ENCODE measurements at places on chromosomes 16 and 17.

- H3K27me3 ChIP-seq = no peaks in the 10 kb centered on the region
- peaks cover 9% of the 10 kb centered on the region for H3K4me1 ChIP-seq
- no peaks in the 10 kb centered on the region for H3K36me3 ChIP-seq
- H3K4me3 ChIP-seq = peak overlapping the region; percentile 20
- peak overlapping the region; percentile 94 for H3K27ac ChIP-seq
- peak; percentile 84 for DNase-seq
These were observed 65.8 kb upstream of the SMIM36 start for GRCh38 chr17:55576996-55577586.

- no peak overlapping the region for H3K4me3 ChIP-seq
- DNase-seq = no peak
- H3K27me3 ChIP-seq = peaks cover 86% of the 10 kb centered on the region
- no peak overlapping the region for H3K27ac ChIP-seq
- no peaks in the 10 kb centered on the region for H3K36me3 ChIP-seq
These were observed 3.4 kb downstream of the SOX8 start for GRCh38 chr16:984736-985636.

DNA sequence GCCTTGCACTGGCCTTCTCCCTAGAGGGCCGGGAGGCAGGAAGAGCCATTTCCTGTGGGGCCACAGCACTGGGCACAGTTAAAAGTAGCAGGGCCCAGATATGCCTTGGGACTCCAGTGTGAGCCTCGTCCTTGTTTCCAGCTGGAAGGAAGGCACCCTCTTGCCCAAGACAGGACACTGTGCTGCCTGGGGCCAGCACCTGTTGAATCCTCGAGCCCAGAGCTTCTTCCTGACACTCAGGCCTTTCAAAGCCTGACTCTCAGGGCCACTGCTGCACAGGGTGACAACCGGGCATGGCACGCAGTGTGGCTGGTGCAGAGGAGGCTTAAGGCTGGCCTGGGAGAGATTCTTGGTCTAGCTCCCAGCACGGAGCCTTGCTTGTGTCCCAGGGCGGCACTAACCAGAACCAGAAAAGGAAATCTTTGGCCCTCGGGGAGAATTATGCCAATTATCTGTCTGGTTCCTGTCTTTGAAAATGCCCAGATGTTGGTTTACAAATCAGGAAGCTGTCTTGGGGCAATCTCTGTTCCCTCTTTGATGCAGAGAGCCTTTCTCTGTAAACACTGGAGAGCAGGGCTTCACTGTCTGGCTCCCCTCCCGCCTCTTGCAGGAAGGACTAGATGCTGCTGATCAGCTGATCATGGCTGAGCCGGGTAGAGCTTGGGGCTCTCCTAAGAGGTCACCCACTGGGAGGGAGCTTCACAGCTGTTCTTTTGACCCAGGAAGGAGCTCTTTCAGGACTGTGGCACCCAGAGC is 11.1 kb downstream of the LDHD start:
- peak overlapping the region; percentile 84 for H3K27ac ChIP-seq
- peak; percentile 37 for DNase-seq
- H3K27me3 ChIP-seq = no peaks in the 10 kb centered on the region
- H3K36me3 ChIP-seq = no peaks in the 10 kb centered on the region
- no peak overlapping the region for H3K4me3 ChIP-seq
- peaks cover 43% of the 10 kb centered on the region for H3K4me1 ChIP-seq

- no peak for DNase-seq
- H3K27me3 ChIP-seq = no peaks in the 10 kb centered on the region
- no peak overlapping the region for H3K27ac ChIP-seq
- no peaks in the 10 kb centered on the region for H3K4me1 ChIP-seq
These were observed 13.2 kb upstream of the NKD1 start for GRCh38 chr16:50534958-50535357.

DNA sequence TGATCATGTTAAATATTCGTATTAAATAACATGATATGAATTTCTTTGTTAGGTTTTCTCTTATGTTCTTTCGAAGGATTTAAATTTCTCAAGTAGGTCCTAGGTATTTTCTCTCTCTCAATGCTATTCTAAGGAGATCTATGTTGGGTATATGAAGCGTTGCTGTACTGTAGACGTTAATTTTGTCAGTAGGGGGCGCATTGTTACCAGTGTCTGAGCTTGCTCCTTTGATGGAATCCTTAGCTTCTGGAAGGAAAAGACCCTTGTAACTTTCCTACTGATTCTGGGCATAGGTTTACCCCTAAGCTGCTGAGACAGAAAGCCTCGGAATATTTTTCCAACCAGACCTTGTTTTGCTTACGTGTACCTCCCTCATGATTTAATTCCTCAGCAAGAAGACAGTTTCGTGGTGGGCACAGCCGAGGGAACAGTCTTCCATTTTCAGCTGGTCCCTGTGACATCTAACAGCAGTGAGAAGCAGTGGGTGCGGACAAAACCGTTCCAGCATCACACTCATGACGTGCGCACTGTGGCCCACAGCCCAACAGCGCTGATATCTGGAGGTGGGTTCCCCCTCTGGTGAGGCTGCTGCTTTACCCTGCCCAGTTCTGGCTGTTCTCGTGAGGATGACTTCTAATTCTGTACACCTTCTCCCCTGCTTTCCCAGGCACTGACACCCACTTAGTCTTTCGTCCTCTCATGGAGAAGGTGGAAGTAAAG is 17.9 kb downstream of the UTP4 start:
- peak; percentile 81 for DNase-seq
- H3K36me3 ChIP-seq = peaks cover 40% of the 10 kb centered on the region
- H3K27ac ChIP-seq = no peak overlapping the region
- peaks cover 2% of the 10 kb centered on the region for H3K4me1 ChIP-seq
- no peak overlapping the region for H3K4me3 ChIP-seq

DNA sequence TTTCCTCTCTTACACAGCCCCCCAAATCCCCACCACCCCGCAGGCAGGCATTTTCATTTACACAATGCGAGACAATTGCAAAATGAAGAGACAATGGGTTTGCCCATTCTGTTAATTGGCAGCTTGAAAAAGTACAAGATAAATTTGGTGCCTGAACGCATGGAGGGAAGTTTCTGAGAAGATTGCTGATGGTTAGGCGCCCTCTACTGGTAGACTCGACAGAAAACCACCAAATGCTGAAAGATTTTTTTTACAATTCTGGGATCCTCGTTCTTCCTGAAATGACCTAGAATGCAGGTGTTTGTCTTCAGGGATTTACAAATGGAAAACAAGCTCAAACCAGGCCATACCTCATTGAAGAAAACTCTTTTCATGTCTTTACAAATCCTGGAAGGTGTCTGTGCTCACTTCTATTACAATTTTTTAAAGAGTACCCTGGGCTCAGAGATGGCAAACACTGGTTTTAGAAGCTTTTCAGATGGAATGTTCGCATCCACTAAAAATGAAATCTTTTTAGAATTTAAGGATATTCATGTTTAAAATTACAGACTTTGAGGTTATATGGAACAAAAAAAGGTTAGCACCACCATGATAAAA is 338.5 kb downstream of the PMP22 start:
- H3K36me3 ChIP-seq = no peaks in the 10 kb centered on the region
- peak; percentile 74 for DNase-seq
- no peak overlapping the region for H3K27ac ChIP-seq
- no peak overlapping the region for H3K4me3 ChIP-seq

DNA sequence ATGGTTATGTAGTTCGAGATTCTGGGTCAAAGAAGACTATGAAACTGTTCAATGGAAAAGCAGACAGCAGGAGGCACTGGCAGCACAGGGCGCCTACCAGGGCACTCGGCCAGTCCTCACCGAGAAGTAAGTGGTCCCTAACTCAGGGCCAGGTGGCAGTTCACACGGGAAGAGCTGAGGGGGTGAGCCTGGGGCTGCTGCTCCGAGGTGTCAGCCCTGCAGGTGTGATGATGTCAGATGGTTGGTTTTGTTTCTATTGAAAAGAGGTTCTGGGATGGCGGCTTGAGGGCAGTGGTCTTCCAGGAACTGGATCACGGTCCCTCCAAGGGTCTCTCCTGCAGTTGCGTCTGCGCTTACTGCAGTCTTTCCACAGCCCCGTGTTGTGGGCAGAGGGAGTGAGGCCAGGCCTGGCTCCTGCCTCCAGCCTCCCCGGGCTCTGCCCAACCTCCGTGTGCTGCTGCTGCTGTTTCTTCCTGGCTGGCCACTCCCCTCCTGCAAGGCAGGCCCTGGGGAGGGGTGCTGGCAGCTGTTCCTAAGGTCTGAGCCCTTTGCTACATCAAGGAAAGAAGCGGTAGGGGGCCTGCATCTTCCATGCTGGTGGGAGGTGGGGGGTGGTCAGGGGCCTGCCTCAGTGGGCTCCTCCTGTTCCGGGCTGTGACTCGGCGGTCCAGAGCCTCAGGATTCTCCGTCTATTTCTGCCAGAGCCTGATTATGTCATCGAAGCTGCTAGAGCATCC is 22.6 kb downstream of the RNF213 start:
- no peaks in the 10 kb centered on the region for H3K27me3 ChIP-seq
- no peak overlapping the region for H3K4me3 ChIP-seq
- peaks cover 2% of the 10 kb centered on the region for H3K4me1 ChIP-seq
- no peak for DNase-seq
- H3K36me3 ChIP-seq = peaks cover 29% of the 10 kb centered on the region

- no peak overlapping the region for H3K27ac ChIP-seq
- no peak overlapping the region for H3K4me3 ChIP-seq
- H3K27me3 ChIP-seq = no peaks in the 10 kb centered on the region
- DNase-seq = peak; percentile 32
These were observed 13.0 kb upstream of the KRT19 start for GRCh38 chr17:41540921-41541625.

GRCh38 chr16:9836118-9836736 is 346.0 kb downstream of the GRIN2A start:
- H3K4me1 ChIP-seq = no peaks in the 10 kb centered on the region
- no peak overlapping the region for H3K4me3 ChIP-seq
- H3K36me3 ChIP-seq = no peaks in the 10 kb centered on the region
- no peaks in the 10 kb centered on the region for H3K27me3 ChIP-seq
- H3K27ac ChIP-seq = no peak overlapping the region

- DNase-seq = no peak
- no peaks in the 10 kb centered on the region for H3K27me3 ChIP-seq
- H3K4me3 ChIP-seq = no peak overlapping the region
- H3K4me1 ChIP-seq = no peaks in the 10 kb centered on the region
These were observed 161.5 kb downstream of the FTO start for GRCh38 chr16:53865494-53865863.

- H3K4me1 ChIP-seq = no peaks in the 10 kb centered on the region
- peaks cover 3% of the 10 kb centered on the region for H3K27me3 ChIP-seq
- H3K36me3 ChIP-seq = no peaks in the 10 kb centered on the region
These were observed 23.9 kb upstream of the TMEM98 start for GRCh38 chr17:32903774-32904673.

- no peak overlapping the region for H3K4me3 ChIP-seq
- no peaks in the 10 kb centered on the region for H3K36me3 ChIP-seq
- no peaks in the 10 kb centered on the region for H3K27me3 ChIP-seq
- H3K27ac ChIP-seq = no peak overlapping the region
- no peak for DNase-seq
These were observed 31.8 kb downstream of the SLC39A11 start for GRCh38 chr17:73060721-73061120.

- no peaks in the 10 kb centered on the region for H3K27me3 ChIP-seq
- peaks cover 1% of the 10 kb centered on the region for H3K36me3 ChIP-seq
- peak; percentile 96 for DNase-seq
- H3K4me1 ChIP-seq = peaks cover 23% of the 10 kb centered on the region
These were observed 28.0 kb downstream of the ZCCHC14 start for GRCh38 chr16:87464691-87465300.

DNA sequence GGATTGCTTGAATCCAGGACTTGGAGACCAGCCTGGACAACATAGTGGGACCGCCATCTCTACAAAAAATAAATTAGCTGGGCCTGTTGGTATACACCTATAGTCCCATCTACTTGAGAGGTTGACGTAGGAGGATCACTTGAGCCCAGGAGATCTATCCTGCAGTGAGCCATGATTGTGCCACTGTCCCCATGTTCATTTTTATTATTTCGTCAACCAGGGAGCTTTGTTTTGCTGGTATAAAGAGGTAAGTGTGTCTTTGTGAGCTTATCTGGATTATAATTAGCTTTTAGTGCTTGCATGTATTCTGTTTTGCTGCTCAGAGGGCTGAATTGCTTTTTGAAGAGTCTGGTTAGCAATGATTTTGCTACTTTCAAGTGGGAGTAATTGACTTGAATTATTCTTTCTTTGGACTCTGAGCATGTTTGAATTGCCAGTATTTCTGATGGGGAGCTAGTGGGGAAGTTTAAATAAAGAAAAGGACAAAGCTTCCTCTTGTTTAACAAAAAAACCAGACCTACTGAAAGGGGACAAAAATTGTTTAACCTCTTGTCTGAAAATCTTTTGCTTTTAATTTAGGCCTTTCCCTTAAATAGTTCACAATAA is 31.6 kb upstream of the BCAS3 start:
- peaks cover 2% of the 10 kb centered on the region for H3K4me1 ChIP-seq
- no peak overlapping the region for H3K27ac ChIP-seq
- H3K4me3 ChIP-seq = no peak overlapping the region
- peaks cover 18% of the 10 kb centered on the region for H3K36me3 ChIP-seq
- no peaks in the 10 kb centered on the region for H3K27me3 ChIP-seq

- peak; percentile 81 for DNase-seq
- peak overlapping the region; percentile 2 for H3K4me3 ChIP-seq
- no peaks in the 10 kb centered on the region for H3K36me3 ChIP-seq
- peak overlapping the region; percentile 88 for H3K27ac ChIP-seq
- no peaks in the 10 kb centered on the region for H3K27me3 ChIP-seq
- peaks cover 61% of the 10 kb centered on the region for H3K4me1 ChIP-seq
These were observed 3.6 kb upstream of the TMEM92 start for GRCh38 chr17:50270435-50271362.

DNA sequence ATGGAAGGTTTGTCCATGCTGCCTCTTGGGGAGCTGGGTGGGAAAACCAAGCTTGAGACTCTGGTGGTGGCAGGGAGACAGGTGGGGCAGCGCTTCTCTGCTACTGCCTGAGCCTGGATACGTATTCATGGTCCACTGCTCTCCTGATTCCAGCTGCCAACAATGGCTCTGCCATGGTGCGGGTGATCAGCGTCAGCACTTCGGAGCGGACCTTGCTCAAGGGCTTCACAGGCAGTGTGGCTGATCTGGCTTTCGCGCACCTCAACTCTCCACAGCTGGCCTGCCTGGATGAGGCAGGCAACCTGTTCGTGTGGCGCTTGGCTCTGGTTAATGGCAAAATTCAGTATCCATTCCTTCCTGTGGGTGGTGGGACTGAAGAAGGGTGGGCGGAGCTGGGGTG is 4.2 kb downstream of the EDC4 start:
- no peak for DNase-seq
- H3K4me1 ChIP-seq = peaks cover 10% of the 10 kb centered on the region
- H3K27ac ChIP-seq = no peak overlapping the region
- no peak overlapping the region for H3K4me3 ChIP-seq

DNA sequence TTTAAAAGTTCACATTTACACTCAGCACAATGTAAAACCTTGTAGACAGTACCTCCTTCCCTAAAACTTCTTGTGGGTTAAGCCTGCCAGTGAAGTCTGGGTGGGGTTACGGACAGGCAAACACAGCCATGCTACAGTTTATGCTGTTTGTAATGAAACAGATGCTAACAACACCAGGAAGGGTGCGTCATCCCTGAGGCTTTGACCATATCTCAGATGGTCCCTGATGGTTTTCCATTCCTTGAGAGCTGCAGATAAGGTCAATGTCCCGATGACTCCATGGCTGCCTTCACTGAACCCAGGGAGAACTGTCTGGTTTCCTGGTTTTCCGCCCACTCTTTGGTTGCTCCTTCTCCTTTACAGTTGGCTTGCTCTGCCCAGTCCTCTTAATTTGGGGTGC is 29.1 kb downstream of the GAS7 start:
- peaks cover 9% of the 10 kb centered on the region for H3K4me1 ChIP-seq
- no peaks in the 10 kb centered on the region for H3K27me3 ChIP-seq
- no peak overlapping the region for H3K27ac ChIP-seq

GRCh38 chr16:53457670-53458069 is 23.4 kb downstream of the RBL2 start:
- no peaks in the 10 kb centered on the region for H3K4me1 ChIP-seq
- peaks cover 36% of the 10 kb centered on the region for H3K36me3 ChIP-seq
- no peaks in the 10 kb centered on the region for H3K27me3 ChIP-seq
- no peak for DNase-seq
- no peak overlapping the region for H3K4me3 ChIP-seq
- H3K27ac ChIP-seq = no peak overlapping the region

Data from IMR-90 (cell line).